ENCODE measurements at places on chromosomes 7 and 10. TPM values are rescaled to one million over a fixed set of nuclear protein-coding genes. Genes with fewer than 3 reads are reported as not detected.

RADIL gene
- total RNA-seq = 0.29 TPM

CHST3 gene
- 43.1 TPM for total RNA-seq

CYTH3 gene
- total RNA-seq = 94.3 TPM

NEUROD6 gene
- total RNA-seq = not detected

SLC26A5 gene
- total RNA-seq = not detected

IKZF1 gene
- total RNA-seq = under 0.01 TPM

UNCX gene
- total RNA-seq = not detected

ANXA8L1 gene
- 0.29 TPM for total RNA-seq

SLC29A3 gene
- total RNA-seq = 3.8 TPM

WNT16 gene
- 0.29 TPM for total RNA-seq

MARCHF5 gene
- 14.1 TPM for total RNA-seq

RBP4 gene
- 2.1 TPM for total RNA-seq

HTRA1 gene
- total RNA-seq = 413 TPM

DNA sequence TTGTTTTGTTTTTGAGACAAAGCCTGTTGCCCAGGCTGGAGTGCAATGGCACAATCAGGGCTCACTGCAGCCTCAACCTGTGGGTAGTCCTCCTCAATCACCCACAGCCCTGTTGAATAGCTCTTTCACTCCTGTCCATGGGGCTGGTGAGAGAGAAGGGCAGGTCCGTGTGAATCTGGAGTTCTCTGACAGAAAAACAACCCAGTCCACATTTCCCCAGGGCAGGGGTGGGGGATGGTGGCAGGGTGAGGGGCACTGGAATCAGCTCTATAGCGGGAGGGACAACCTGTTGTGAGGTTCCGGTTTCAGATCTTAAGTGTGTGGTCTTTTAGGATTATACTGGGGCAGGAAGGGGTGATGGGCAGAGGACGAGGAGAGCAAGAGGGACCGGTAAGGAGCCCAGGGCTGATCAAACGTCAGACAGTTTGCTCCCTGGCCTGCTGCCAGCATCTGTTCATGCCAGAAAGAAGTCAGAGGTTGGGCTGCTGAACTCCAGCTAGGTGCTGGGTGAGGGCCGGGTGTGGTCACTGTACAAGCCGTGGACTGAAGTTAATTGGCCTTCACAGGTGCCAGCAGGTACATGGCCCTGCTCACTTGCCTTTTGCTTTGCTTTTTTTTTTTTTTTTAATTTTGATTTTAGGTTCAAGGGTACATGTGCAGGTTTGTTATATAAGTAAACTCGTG lies 33.2 kb upstream of the MKRN1 start:
- DNase-seq = no peak

GRCh38 chr7:63899691-63900393 lies 98.8 kb upstream of the ZNF722 start:
- DNase-seq = no peak

- DNase-seq = no peak
These were observed 148.8 kb downstream of the CHCHD3 start for GRCh38 chr7:132933072-132933458.

DNA sequence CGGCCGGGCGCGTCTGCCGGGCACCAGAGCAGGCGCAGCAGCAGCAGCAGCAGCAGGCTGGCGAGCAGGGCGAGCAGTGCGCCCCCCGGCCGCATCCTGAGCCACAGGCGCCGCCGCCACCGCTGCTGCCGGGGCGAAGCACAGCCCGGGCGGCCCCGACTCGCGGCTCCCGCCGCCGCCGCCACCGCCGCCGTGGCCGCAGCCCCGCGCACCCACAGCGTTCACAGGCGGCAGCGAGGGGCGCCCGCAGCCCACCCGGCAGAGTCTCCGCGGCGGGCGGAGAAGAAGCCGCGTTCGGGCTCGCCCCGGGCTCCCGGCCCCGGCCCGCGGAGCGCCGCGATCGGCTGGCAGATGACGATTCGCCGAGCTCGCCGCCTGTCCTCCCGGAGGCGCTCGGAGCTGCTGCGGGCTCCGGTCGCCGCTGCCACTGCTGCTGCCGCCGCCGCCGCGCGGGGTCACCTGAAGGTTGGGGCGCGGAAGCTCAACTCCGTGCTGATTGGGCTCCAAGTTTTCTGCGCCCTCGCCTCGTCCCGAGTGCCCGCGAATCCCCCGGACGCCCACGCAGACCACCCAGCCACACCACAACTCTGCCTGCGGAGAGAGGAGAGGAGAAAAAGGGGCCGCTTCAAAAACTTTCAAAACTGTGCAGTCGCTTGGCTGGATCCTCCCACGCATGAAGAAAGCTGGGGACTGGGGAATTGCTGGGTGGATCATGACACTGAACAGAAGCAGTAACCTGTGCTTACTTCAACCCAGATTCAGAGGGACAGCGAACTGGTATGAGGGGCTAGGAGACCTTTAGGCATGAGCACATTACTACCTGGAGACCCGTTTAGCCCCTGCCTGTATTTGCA lies at the start of gene ST8SIA6:
TSS of gene ST8SIA6 (minus strand) at position 435 of the 854 bp plus-strand sequence. CDS start at position 95, 340 bp downstream.
- DNase-seq = peak; percentile 98

DNA sequence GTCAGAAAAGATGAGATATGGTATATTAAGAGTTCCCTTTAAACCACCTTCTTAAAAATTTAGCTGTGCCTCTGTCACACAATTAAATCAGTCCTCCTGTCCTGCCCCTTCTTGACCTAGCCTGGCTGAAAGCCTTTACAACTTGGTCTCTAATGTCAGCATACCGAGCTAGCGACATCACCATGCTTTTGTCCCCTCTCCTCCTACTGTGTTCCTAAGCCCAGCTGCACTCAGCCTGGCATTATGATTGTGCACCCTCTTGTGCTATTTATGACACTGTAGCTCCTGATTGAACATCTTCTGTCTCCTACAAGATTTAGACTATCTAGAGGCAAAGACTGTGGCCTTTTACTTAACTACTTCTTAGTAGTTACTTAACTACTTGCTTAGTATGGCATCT lies 29.2 kb downstream of the TDRD1 start:
- DNase-seq = no peak

DNA sequence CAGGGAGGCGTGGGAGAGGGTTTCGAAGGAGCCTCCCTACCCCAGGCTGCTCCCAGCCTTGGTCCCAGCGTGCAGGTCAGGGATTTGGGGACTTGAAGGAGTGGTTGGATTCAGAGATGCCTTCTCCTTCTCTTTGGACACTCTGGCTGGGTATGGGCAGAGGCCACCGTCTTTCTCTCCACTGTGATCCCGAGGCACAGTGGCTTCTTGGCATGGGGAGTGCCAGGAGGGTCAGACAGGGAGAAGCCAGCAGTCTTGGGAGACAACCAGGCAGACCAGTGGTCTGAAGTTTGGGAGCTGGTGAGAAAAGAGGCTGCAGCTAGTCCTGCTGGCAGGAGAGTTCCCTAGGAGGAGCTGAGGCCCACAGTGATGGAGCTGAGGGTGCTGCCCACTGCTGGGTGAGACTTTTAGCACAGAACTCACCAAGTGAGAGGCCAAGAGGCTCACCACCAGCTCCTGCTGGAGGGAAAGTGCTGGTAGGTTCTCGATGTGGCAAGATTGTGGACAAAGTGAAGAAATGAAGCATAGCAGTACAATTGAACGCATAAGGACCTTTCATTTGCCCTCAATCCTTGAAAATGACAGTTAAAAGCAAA lies 35.2 kb upstream of the WDFY4 start:
- peak; percentile 35 for DNase-seq

DNA sequence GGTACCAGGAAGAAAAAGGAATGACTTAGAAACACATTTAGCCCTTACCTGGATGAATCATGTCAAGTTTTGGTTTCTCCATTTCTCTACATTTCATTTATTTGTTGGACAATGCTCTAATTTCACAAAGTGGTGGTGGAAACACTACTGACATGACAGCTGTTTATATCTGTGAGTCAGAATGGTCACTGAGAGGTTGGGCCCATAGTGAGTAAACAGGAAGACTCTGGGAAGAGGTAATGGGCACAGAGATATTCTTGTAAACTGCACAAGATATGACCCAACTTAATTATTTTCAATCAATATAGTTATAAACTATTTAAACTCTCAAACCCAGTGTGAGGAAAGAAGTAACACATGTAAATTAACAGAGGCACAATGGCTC lies 176.3 kb upstream of the MEOX2 start:
- no peak for DNase-seq

GRCh38 chr7:50723888-50724287 lies 58.8 kb downstream of the GRB10 start:
- no peak for DNase-seq

DNA sequence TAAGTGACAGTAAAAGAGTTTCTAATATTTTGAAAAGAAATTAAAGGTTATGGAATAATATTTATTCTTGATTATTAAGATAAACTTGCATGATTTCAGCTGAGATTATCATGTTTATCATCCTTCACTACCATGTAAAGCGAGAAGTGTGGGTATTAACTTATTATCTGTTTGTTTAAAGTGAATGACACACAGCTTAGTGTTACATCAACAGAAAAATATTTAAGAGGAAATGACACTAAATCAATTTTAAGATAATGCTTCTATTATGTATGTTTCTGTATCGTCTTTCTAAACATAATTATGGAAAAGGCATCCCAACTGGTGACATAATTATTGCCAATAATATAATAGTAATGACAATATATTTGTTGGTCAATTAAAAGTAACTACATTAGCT lies 213.1 kb downstream of the PCDH15 start:
- DNase-seq = no peak

- no peak for DNase-seq
These were observed 662.6 kb upstream of the TEX47 start for GRCh38 chr7:89458114-89458513.

DNA sequence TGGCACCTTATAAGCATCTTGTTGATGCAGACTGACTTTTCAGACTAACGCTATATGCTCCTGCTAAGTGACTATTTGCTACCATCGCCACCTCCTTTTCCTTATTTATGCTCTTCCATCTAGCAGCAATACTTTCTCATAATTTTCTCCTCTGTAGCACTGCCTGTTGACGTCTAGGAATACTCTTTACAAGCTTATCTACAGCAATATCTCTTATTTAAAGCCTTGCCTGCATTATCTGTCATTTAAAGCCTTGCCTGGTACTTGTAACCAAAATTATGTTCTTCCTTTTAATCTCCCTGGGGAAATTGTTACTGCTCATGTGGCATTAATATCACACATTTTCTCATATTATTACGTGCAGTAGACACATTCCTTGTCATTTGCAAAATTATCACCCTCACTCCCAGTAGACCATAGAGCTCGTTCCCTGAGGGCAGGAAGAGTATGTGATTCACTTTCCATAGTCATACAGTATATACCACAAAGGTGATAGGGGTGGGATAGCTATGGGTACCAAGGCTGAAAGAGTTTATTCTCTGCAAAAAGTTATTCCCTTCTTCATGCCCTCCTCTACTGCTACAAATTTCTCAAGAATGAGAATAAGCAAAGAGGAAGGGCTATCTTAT lies 359.7 kb upstream of the PCDH15 start:
- no peak for DNase-seq

DNA sequence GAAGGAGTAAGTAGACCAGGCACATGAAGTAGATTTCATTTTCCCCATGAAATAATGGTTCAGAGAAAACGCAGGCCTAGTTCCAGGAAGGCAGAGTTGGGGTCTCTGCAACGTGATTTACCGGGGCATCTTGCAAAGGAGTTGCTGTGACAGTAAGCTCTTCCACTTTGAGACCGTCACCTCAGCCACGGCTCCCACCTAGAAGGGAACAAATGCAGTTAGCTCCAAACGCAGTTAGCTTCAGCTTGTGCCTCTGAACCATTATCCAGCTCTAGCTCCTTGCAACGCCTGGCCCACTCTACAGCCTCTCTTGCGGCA lies 7.0 kb upstream of the MYO1G start:
- no peak for DNase-seq

DNA sequence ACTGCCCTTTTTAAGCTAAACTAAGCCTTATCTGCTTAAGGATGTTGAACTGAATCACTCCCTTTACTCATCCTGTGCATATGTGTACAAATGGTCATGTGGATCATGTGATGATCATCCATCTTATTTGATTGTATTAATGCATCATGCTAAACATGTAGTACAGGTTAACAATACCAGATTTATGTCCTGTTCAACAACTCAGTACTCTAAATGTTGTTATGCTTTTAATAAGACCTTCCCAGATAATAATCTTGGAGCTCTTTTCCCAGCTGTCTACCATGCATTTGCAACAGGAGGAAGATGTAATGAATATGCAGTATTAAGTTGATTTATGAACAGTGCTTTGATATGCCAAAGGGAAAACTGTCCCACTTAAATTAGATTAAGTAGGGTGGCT lies 318.0 kb downstream of the BICC1 start:
- no peak for DNase-seq

GRCh38 chr7:78873117-78873516 lies 580.4 kb downstream of the MAGI2 start:
- no peak for DNase-seq

GRCh38 chr7:123643495-123644441 lies 11.9 kb upstream of the LMOD2 start:
- DNase-seq = peak; percentile 52

- DNase-seq = peak; percentile 30
These were observed 8.8 kb downstream of the CALD1 start for GRCh38 chr7:134788191-134788590.

DNA sequence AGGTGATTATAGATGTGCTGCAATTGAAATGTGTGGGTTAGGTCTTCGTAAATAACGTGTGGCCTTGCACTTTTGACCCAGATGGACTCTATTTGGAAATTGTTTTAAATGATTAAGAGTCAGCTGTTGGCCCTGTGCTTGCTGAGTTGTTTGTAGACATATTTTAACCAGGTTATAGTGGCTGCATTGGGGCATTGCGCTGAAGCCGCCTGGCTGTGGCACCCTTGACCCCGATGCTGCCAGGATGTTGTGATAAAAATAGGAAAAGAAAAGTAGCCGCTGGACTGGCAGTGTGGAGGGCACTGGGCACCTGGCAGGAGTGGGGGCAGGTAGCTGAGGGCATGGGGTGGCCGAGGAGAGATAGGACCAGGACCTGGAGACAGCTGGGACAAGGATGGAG lies 13.4 kb downstream of the LRRC27 start:
- DNase-seq = no peak

DNA sequence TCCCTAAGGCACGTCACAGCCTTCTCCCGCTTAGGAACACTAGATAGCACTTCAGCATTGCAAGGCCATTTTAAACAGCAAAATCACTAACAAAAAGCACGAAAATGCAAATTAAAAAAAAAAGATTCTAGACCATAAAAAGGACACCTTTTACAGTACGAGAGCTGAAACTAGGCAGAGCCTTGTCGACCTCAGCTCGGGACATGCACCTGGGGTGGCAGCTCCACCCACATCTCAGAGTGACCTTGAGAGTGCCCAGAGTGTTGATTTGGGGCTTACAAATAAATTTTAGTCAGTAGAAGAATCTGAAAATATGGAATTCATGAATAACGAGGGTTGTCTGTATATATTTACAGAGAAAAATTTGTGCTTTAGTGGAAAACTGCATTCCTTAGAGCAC lies 1.1 kb downstream of the MRPS24 start:
- no peak for DNase-seq

DNA sequence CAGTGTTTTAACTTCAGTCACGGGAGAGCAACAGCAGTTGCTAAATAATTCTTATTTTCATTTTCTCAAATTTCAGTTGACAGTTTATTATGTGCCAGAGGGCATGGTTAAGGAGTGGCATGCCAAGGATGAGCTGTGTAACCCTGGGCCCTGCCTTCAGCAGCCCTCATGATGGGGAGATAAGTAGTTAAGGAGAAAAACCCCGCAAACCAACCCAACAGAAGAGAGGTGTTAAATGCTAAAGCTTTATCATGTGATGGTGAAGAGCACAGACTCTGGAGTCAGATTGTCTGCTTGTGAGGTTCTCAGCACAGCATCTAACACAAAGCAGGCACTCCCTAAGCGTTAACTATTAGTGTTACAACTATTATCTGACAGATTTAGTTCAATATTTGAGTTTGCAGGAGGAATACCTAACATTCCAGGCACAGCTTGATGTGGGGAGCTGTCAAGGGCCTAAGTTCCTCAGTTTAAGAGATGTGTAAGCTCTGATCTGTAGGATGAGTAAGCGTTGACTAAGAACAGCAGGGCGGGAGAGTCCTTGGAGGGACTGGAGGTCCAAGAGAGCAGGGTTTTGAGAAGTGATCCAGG lies 29.6 kb downstream of the STAM start:
- DNase-seq = peak; percentile 68
